ENCODE measurements at places on chromosomes 6 and 20.

- no peak for DNase-seq
Measured at GRCh38 chr6:166008441-166009369, 158.9 kb downstream of the TBXT start.

GRCh38 chr20:60565551-60565950 is 607.3 kb downstream of the CDH26 start:
- no peak for DNase-seq

- DNase-seq, result no peak
Measured at GRCh38 chr6:95243053-95243452, 334.3 kb upstream of the MANEA start.

- DNase-seq, result no peak
Measured at GRCh38 chr6:145375502-145375901, 359.8 kb downstream of the EPM2A start.

GRCh38 chr6:47854971-47855370 is 73.1 kb downstream of the OPN5 start:
- no peak for DNase-seq
